ENCODE measurements at places on chromosomes 4 and X.

- no peak for DNase-seq
Observed at GRCh38 chr4:112771-113170, 11.5 kb upstream of the ZNF718 start.

DNA sequence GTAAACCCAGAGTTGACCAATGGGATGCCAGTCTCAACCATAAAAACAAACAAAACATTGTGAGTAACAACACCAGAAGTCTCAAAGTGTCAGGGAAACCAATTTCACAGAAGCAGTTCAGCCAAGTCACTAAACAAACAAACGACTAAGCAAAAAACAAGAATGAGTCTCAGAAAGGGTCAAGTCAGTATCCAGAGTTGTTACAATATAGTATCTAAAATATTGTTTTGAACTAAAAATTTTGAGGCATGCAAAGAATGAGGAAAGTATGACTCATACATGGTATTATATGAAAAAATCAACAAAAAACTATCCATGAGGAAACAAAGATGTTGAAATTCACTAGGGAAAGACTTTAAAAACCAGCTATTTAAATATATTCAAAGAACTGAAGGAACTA, 70.6 kb downstream of the AR start:
- no peak for DNase-seq

DNA sequence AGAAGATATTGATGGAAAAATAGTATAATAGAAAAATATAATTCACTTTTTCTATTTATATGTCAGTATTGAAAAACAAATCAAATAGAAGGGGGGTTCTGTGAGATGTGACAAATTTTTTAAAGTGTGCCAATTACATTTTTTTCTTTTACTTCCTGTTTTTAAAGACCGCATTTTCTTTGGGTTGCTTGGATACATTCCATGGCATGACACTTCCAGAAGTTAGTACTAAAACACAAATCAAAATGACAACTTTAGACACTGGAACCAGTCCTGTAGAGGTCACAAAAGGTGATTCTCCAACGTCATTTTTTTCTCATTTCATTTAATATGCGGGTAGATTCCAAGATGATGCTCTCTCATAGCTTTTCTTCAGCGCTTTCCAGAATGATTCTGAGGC, 116.2 kb upstream of the GNPDA2 start:
- DNase-seq = no peak

- no peak for DNase-seq
Observed at GRCh38 chr4:20625426-20625825, 74.8 kb upstream of the PACRGL start.

GRCh38 chr4:74933562-74934015, 673 bp downstream of the PARM1 start:
- peak; percentile 20 for DNase-seq

DNA sequence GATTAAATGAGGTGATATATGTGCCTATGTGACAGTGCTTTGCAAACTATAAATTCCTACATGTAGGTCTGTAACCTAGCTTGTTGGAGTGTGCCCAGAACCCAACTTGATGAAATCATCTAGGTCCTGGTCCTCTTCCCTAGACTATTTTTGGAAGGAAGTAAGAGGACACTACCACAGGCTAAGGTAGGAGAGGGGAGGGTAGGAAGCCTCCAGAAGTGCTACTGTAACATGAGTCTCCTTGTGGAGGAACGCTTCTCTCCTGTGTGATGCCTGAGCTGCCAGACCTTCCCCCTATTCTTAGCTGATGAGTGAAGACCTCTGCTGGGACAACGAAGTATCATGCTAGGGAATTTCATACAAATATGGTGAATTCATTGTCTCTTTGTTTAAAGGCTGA, 41.8 kb upstream of the IL21 start:
- no peak for DNase-seq

- no peak for DNase-seq
Observed at GRCh38 chr4:74893171-74893570, 39.7 kb upstream of the PARM1 start.

DNA sequence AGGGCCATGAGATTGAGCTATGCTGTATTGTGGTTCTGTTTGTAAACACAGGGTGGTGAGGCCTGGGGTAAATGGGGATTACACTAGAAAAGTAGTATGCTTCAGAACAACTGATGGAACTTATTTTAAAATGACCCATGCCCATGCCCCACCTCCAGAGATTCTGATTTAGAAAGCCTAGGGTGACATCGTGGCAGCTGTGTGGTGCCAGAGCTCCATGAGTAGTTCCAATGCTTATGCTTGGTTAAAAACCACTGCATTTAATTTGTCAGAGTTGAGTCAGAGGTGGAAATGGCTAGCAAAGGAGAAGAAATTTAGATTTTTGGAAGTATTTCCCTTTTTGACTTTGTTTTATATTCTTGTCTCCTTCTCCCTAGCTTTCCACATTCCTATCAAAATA, 63.4 kb upstream of the PDE5A start:
- DNase-seq = no peak

GRCh38 chrX:6674734-6675133, 139.8 kb upstream of the VCX3A start:
- DNase-seq = no peak

DNA sequence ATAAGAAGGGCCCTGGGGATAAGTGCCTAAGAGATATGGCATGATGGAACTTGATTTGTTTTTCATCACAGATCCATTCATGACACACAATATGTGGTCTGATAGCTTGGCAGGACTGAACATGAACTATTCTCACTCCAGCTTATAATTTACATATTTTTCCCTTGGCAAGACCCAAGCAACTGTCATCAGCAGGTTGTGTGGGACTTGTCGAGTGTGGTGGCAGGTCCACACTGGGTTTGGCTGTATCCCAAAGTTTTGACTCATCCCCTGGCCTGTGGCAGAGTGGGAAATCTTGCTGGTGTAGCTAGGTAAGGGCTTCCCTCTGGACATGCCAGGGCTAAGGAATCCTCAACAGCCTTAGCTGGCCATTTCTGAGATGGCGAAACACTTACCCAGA, 81.0 kb upstream of the STIM2 start:
- no peak for DNase-seq

DNA sequence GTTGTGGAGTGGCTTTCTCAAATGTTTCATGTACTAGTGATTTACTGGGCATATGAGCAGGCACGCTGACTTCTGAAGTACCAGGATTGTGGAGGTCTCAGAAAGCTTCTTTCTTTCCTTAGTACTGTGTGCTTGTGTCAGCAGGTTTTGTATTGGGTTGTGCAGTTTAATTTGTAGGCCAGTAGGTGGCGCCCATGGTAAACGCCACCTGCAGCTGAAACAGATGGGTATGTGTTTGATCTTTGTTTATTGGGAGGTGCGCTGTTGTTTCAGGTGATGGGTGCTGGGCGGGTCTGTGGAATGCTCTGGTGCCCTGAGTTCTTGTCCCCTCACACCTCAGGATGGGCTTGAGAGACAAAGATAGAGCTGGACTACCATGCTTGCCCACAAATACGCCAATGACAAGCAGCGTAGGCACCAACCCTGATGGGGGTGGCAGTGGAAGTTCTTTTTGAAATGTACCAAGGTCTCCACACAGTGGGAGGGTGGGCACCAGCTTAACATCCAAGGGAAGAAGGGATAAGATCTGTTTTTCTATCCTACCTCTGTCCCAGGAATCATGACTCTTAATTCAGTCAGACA, 141.5 kb downstream of the RPS6KA6 start:
- peak; percentile 13 for DNase-seq

GRCh38 chr4:54651050-54651449, 6.7 kb upstream of the KIT start:
- no peak for DNase-seq

DNA sequence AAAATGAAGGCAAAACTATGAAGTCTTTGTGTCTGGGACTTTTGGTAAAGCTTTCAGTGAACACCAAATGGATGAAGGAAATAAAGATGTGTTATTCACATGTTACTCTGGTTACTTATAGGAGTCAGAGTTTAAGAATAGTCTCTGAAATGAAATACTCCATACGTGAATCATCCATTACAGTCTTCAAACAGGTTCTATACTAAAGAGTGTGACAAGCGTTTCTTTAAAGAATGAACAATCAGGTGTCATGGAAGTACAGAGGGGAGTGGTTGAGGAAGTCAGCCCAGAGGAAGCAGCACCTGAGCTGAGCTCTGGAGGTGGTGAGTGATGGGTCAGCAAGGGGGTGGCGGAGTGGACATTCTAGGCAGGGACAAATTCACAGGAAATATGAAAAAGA, 41.8 kb upstream of the SORBS2 start:
- DNase-seq = no peak

GRCh38 chr4:109183931-109184490, 118.4 kb downstream of the COL25A1 start:
- peak; percentile 54 for DNase-seq

DNA sequence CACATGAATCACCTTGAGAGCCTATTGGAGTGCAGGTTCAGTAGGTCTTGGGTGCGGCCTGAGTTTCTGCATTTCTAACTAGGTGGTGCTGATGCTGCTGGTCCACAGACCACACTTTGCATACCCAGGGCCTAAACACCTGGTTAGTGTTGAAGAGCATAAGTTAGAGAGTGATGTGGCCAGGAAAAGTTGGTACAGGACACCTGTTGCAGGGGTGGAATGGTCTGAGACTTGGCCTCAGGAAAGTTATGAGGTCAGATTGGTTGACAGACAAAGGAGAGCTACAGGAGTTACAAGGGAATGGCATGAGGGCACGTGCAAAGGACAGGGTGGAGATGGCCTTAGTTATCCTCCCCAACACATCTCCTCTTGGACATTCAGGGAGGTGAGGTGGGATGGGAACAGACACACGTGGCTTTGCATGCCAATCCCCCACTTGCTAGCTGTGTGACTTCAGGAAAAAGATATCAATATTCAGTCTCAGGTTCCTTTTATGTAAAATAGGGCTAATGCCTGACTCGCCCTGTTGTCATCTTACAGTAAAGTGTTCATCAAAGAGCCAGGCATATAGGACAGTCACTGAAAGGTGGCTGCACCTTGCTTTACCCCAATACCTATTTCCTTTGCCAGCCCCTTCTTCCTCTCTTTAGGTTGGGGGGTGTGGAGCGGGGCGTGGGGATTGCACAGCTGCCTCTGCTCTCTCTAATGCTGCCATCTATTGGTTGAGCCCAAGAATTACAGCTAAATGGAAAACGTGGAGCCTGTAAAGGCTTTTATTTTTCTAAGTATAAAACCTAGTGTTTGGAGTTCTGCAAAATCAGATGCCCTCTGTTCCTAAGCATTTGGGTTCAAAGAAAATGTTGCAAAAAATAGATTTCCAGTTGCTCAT, 47.5 kb downstream of the ATG4A start:
- DNase-seq = no peak

- DNase-seq = no peak
Observed at GRCh38 chrX:31117266-31117665, 45.4 kb upstream of the FTHL17 start.

DNA sequence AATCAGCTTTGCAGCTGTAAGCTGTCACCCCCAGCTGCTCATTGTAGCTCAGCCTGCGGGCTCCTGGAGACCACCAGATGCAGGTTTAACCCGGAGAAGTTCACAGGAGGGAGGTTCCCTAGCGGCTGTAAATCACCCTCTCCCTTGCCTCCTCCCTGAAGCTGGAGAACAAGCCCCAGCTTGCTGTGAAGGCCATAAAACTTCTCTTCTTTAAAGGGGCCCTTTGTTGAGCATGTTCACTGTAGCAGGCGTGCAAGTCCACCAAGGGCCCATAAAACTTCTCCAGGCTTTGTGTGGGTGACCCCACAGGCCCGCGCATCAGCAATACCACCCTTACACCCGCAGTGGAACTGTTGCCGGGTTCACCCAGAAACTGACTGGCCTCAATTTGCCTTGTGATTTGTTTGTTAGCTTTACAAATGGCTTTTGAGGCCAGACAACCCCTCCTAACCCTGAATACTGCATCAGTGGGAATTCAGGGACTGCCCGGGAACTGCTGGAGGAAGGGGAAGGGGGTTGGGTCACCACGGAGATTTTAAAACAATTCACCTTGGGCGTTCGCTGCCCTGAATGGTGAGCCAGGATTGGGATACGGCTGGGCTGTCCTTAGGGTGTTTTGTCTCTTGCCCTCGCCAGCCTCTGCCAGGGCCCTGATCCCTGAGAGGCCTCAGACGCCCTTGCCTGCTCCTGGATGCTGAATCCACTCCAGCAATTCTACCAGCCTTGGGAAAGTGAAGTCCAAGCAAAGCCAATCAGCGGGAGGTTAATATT, 49.5 kb upstream of the ATP6AP2 start:
- DNase-seq = no peak

DNA sequence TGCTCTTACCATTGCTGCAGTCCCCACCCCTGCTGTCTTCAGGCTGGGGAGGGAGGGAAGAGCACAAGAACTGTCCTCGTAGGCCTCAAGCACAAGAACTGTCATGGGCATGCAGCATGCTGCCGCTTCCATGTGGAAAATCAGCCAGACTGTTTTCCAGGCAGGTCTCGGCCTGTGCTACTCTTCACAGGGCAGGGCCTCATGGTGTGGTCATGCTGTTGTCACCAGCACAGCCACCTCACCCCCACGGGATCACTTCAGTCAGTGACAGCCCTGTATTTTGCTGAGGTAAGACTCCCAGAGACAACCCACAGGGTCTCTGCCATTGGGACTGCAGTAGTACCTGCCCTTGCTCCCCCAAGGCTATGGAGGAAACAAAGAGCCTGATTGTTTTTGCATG, 205.3 kb downstream of the NAP1L3 start:
- no peak for DNase-seq

DNA sequence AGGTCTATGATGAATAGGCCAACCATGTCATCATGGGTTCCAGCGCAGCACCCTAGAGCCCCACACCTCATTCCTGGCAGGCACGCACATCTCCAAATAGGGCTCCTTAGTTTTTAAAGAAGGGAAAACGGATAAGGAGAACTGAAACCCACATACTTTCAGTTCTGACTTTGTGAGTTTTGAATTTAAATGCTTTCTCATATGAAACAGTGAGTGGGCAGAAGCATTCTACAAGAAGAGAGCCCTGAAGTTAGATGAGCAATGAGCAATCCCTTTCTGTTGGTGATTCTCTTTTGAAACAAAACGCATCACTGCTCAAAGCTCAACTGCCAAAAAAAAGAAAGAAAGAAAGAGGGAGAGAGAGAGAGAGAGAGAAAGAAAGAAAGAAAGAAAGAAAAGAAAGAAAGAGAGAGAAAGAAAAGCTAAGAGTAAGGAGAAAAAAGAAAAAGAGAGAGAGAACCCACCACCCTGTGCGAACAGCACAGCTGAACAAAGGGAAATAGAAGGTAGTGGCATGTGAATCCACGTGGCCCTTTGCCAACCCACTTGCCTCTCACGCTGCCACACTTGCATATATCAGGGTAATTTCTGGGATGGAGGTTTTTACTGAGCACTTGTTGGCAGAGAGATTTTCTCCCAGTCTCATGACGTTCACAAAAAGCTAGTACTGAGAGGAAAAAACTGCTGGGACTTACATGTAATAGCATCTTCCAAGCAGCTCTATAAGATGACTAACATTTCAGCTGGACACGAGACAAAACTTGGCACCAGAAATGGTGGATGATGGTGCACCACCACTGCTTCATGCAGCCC, 31.0 kb downstream of the TMSB4X start:
- DNase-seq = no peak

DNA sequence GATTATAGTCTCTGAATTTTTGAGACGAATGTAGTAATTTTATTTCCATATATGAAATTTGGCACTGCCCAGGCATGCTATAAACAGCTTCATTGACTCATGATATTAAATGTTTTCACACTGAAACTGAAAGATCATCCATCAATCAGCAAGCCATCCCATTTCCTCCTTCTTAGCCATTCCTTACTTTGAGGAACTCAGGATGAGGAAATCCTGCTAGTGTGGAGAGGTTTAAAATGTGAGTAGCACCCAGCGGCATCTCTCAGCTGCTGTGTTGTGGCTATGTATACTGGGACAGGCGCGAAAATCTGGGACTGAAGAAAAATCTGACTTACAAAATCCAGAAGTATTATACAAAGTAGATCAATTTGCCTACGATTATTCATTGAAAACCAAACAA, 52.1 kb downstream of the PTCHD1 start:
- DNase-seq = no peak

- DNase-seq = no peak
Observed at GRCh38 chr4:156084373-156084772, 130.7 kb upstream of the CTSO start.

Data from muscle of arm (tissue), 14 donors.